Right atrium auricular region (tissue), 2 donors: ENCODE measurements at places on chromosomes 5 and 9. TPM values are rescaled to one million over a fixed set of nuclear protein-coding genes. Genes with fewer than 3 reads are reported as not detected.
A peak's percentile ranks its signal among the peaks of the same experiment; 100 is the strongest.

Gene ERGIC1
- 70.7 TPM for total RNA-seq

Gene PCDHA5
- not detected for total RNA-seq

Gene TXNDC8
- total RNA-seq, result not detected

Gene SLC34A3
- total RNA-seq, result not detected

GRCh38 chr9:72917892-72918509, 34.9 kb downstream of the ALDH1A1 start:
- no peak for DNase-seq
- H3K4me1 ChIP-seq, result no peaks in the 10 kb centered on the region
- no peaks in the 10 kb centered on the region for H3K27me3 ChIP-seq
- H3K36me3 ChIP-seq, result no peaks in the 10 kb centered on the region
- H3K4me3 ChIP-seq, result no peak overlapping the region

DNA sequence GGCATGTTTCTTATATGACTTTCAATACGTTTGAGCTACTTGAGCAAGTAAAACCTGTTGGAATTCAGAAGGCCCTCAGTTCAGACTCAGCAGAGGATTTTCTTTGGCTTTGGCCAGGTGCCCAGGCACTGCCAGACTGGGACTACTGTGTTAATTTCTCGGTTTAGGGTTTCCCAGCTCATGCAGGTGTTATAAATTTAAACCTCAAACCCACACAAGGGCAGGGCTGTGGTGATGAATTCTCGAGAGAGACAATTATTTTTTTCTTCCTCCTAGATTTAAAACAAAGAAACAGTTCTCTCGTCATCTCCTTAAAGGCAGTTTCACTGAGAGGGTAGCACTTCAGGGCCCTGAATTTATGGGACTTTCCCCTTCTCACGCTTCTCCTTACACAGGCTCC, 406.0 kb upstream of the PIK3R1 start:
- H3K36me3 ChIP-seq, result no peaks in the 10 kb centered on the region
- H3K27ac ChIP-seq, result peak overlapping the region; percentile 93
- H3K27me3 ChIP-seq, result no peaks in the 10 kb centered on the region
- DNase-seq, result no peak
- H3K4me3 ChIP-seq, result no peak overlapping the region

- no peak overlapping the region for H3K27ac ChIP-seq
- no peaks in the 10 kb centered on the region for H3K36me3 ChIP-seq
- no peaks in the 10 kb centered on the region for H3K4me1 ChIP-seq
- H3K27me3 ChIP-seq, result no peaks in the 10 kb centered on the region
These were observed 433.1 kb upstream of the DMAC1 start for GRCh38 chr9:8232726-8233125.
